ENCODE measurements at places on chromosomes 13 and 19.

DNA sequence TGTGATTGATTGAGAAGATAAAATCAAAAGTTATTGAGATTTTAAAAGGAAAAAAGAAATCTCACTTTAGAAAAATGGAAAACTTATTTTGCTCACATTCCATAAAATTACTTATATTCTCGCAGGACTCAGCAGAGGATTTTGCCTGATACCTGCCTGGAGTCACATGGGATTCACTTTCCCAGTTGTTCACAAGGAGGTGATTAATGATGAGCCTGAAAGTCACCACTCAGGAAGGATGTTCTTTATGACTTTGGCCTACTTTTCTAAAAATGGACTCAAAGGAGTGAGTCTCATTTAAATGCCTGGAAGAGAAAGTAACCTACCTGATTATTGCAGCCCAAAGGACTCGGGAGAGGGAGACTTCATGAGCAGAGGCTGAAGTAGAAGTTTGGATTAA, 34.5 kb upstream of the FAM216B start:
- no peak for DNase-seq

- no peak for DNase-seq
Measured at GRCh38 chr13:95726876-95727275, 49.9 kb downstream of the DNAJC3 start.

DNA sequence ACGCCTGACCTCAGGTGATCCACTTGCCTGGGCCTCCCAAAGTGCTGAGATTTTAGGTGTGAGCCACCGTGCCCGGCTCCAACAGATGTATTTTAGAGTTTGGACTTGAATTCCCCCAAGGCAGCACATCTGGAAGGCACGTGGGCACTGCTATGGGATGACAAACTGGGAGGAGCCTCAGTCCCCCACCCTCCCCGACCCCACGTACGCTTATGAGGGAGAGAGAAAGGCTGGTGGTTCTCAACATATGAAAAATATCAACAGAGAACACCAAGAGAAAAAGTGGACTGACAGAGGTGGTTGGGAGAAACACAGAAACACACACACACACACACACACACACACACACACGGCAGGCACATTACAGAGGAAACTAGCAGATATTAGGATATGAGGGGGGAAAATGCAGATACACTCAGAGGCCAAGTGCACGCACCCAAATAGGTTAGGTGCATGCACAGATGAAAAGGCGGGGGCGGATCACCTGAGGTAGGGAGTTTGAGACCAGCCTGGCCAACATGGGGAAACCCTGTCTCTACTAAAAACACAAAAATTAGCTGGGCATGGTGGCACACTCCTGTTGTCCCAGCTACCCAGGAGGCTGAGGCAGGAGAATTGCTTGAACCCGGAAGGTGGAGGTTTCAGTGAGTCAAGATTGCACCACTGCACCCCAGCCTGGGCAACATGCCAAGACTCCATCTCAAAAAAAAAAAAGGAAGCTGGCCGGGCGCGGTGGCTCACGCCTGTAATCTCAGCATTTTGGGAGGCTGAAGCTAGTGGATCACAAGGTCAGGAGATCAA, 3.2 kb downstream of the STX10 start:
- no peak for DNase-seq

- no peak for DNase-seq
Measured at GRCh38 chr19:52665027-52665426, 26.9 kb upstream of the ZNF83 start.

- no peak for DNase-seq
Measured at GRCh38 chr13:31860002-31860401, 120.7 kb downstream of the RXFP2 start.

GRCh38 chr13:33119856-33120543, 103.8 kb downstream of the KL start:
- no peak for DNase-seq

- no peak for DNase-seq
Measured at GRCh38 chr19:28556371-28556770, 656.6 kb downstream of the UQCRFS1 start.

GRCh38 chr19:39410017-39410830, 2.2 kb upstream of the PLEKHG2 start:
- DNase-seq, result no peak

DNA sequence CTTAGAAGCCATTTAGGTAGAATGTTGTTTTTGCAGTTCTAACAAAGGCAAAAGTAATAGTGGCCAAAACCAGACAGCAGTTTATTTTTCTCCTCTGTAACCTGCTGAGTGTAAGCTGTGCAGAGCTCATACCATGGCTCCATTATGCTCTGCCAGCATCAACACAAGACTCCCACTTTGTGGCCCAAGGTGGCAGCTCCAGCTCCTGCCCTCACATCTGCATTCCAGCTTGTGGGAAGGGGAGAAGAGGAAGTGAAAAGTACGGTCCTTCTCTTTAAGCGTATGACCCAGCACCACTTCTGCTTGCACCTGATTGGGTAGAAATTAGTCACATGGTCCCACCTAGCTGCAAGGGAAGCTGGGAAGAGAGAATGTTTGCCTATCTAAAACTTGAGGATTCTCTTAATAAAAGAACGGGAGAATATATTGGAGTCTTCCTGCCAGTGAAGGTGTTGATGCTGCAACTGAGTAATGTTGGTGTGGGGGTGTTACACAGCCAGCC, 19.2 kb downstream of the ADGRE1 start:
- no peak for DNase-seq

DNA sequence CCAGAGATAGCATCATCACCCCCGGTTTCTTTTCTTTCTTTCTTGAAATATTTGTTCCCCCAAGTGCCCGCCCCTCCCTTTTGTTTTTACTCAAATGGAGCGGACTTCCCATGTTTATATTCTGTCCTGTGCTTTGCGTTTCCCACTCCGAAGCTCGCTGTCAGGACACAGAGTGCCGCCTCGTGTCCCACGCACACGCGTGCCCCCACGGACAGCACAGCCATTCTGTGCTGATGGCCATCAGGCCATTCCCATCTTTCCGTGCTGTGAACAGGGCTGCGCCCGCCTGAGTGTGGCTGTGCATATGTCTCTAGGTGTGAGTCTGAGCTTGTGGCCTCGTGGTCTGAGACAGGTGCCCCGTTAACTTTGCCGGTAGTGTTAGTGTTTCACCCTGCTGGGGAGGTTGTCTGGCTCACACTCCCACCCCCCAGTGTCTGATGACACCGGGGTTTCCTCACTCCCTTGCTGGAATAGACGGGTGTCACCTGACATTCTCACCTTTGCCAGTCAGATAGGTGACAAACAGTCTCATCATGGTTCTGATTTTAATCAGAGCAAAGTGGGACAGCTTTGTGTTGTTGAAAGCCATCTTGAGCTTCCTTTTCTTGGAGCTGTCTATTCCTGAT, 6.9 kb downstream of the PAK4 start:
- no peak for DNase-seq
